Neural crest cell (in vitro differentiated cells): ENCODE measurements at places on chromosomes 1 and 21. TPM values are rescaled to one million over a fixed set of nuclear protein-coding genes. Genes with fewer than 3 reads are reported as not detected.

DNA sequence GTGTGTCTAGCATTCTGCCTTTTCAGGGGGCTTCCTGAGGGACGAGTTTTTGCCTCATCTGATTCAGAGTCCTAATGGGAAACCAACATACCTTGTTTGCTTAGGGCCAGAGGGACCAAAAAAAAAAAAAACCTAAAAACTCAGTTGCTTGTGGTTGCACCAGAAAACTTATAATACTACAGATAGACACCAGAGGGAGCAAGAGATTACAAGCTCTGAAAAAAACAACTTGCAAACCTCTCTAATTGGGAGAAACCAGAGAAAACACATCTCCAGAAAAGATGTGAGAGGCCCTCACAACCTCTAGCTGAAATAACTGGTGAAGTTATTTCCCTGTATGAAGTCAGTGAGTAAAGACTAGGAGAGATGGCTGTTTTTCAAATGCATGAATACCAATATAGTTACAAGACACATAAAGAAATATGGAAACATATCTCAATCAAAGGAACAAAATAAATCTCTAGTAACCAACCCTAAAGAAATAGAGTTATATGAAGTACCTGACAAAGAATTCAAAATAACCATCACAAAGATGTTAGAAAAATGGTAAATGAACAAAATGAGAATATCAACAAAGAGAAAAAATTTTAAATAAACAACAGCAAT lies 233.7 kb upstream of the NFIA start:
- no peak for DNase-seq

DNA sequence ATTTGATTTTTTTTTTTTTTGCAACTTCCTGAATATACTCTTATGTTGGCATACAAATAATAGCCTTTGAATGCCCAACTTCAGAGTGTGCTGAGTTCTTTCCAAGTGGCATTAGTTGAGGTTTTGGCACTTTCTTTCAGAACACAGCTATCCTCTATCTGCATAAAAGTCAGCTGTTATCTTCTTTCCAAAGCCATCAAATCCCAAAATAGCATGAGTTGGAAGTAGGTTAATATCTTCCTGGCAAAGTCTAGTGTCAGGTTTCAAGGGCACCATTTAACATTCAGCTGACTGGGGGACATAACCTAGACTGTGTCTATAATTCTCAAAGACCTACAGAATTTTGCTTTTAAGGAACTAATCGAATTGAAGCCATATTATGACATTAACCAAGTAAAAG lies 223.9 kb downstream of the PLPP3 start:
- no peak for DNase-seq

The MCOLN3 gene
- total RNA-seq: 0.09 TPM in 1 of 2 replicates, not detected in the other

DNA sequence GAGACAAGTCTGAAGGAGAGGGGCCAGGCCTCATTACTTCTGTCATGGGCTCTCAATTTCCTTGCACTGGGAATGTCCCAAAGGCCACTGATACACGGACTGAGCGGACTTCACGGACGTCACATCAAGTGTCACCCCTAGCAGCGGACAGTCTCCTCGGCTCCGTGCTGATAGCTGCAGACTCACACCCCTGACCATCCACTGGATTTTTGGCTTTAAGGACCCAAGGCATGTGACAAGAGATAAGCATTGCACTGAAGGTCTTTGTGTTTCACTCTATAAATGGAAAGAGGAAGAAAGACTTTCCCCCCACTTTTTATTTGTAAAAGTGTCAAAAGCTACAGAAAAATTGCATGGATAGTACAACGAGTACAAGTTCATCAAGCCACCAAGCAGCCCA lies 200.4 kb upstream of the FGGY start:
- no peak for DNase-seq

GRCh38 chr1:164685266-164686035 lies 126.5 kb downstream of the PBX1 start:
- DNase-seq: no peak

DNA sequence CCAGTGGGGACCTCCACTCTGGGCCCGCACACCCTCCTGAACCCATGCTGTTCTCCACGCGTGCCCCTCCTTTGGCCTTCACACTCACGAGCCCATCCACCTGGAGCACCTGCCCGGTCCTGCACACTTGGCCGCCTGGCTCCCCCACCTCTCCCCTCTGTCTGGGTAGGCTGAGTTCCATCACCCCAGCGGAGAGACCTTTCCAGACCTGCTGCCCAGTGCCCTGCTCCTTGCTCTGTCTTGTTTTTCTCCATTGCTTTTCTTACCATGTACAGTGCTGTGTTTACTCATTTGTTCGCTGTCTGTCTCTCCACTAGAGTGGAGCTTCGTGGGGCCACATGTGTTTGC lies 351.0 kb upstream of the VAMP3 start:
- no peak for DNase-seq

DNA sequence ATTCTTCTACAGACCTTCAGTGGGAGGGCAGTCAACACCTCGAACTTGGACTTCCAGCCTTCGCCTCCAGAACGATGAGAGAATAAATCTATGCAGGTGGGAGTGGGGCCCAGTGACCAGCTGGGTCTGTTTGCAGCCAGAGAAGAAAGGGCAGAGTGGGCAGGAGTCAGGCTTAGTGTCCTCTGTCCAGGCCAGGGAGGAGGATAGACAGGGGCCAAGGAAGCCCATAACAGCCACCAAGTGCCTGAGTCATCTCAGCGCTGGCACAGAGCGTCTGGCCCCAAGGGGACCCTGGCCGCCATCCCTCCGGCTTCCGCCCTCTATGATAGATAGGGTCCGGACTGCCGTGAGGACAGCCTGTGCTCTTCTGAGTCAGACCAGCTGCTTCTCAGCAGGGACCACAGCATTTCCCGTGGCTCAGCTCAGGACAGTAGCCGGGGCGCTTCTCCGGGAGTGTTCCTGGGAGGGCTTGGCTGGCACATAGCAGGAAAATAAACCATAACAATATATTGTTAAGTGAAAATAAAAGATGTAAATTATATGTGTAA lies 133.1 kb upstream of the C1orf174 start:
- DNase-seq: no peak

GRCh38 chr1:170131450-170131849 lies 14.3 kb upstream of the NTMT2 start:
- no peak for DNase-seq

- no peak for DNase-seq
These were observed 120.7 kb downstream of the ITSN1 start for GRCh38 chr21:33762803-33763581.
